ENCODE measurements at places on chromosomes 4 and X. TPM values are rescaled to one million over a fixed set of nuclear protein-coding genes. Genes with fewer than 3 reads are reported as not detected.

TMEM150C gene
- total RNA-seq, result 32.8 TPM

IBSP gene
- total RNA-seq, result not detected

EXOSC9 gene
- 47.9 TPM for total RNA-seq

PAK3 gene
- 4.2 TPM for total RNA-seq

DNA sequence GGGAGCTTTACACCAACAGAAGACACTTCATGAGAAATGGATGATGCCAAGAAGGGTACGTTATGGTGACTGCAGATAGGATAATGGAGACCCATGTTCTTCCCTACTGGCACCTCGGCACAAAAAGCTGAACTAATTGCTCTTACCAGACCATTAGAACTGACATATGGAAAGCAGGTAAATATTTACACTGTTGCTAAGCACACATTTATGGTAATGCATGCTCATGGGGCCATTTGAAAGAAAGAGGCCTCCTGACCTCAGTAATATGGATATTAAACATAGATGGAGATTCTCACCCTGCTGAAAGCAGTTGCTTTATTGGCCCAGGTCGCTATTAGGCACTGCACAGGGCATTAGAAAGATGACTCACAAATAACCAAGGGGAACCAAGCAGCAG is 1759.6 kb downstream of the C4orf33 start:
- no peak for DNase-seq

- no peak for DNase-seq
Measured at GRCh38 chr4:114673306-114673705, 74.7 kb downstream of the UGT8 start.

DNA sequence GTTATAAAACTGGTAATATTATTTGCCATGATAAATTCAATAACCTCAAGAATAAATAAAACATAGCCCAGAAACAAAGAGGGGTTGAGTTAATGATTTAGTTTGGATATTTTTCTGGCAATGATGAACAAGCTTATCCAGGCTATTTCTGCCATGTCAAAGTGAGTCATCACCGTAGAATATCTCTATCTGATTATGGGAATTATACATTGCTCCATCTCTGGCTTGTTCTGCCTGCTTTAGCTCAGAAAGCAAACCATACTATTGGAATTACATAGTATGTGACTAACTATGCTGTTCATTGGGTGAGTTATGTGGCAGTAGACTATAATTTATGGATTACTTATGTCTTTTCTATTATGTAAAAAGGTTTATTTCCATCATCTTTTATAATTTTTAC is 680.1 kb upstream of the AADAT start:
- no peak for DNase-seq

DNA sequence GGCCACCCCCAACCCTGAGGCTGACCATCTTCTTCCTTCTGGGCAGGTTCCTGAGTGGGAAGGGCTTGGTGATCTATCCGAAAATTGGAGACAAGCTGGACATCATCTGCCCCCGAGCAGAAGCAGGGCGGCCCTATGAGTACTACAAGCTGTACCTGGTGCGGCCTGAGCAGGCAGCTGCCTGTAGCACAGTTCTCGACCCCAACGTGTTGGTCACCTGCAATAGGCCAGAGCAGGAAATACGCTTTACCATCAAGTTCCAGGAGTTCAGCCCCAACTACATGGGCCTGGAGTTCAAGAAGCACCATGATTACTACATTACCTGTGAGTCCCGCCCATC is 9.7 kb downstream of the EFNB1 start:
- DNase-seq, result no peak

- no peak for DNase-seq
Measured at GRCh38 chr4:103773691-103774231, 54.0 kb upstream of the TACR3 start.

- DNase-seq, result no peak
Measured at GRCh38 chr4:142365391-142365790, 480.7 kb downstream of the INPP4B start.

GRCh38 chr4:153432965-153433753 is 33.0 kb upstream of the TMEM131L start:
- DNase-seq, result peak; percentile 83
